ENCODE measurements at places on chromosomes 16 and 17.

DNA sequence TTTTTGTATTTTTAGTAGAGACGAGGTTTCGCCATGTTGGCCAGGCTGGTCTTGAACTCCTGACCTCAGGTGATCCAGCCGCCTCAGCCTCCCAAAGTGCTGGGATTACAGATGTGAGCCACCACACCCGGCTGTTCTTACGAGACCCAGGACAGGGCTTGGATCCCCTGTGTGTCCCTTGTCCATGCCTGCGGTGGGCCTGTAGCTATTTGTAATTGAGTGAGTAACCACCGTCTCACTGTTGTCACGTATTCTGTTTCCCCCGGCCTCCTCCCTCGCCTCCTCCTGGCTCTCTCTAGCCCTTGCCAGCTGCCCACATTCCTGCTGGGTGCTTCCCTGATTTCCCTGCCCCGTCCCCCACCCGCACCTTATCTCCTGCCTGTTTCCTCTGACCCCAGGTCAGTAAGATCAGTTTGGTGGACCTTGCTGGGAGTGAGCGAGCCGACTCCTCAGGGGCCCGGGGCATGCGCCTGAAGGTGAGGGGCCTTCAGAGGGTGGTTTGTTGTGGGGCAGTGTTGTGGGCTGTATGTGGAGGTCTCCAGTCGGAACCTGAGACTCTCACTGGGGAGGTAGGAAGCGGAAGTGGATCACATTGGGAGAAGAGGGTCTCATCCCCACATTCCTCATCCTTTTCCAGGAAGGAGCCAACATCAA is 5.6 kb downstream of the KIF1C start:
- DNase-seq: no peak

DNA sequence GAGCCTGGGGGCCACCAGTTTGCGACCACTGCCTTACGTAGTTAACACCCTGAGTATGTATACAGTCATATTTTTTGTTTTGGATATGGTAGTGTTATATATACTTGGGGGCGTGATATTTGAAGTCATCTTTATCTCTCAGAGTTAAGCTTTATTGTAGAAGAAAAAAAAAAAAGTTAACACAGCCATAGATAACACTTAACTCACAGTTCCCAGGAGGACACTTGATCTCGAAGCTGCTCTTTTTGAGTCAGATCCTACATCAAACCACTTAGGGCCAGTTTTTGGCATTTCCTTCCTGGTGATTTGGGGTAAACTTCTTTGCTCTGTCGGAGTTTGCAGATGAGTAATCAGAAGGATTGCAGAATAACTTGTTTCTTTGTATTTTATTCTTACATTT is 5.8 kb downstream of the ITPRIPL2 start:
- DNase-seq: no peak

GRCh38 chr17:43644081-43644480 is 17.6 kb downstream of the MEOX1 start:
- DNase-seq: no peak

GRCh38 chr16:78362524-78363135 is 263.2 kb downstream of the WWOX start:
- no peak for DNase-seq

DNA sequence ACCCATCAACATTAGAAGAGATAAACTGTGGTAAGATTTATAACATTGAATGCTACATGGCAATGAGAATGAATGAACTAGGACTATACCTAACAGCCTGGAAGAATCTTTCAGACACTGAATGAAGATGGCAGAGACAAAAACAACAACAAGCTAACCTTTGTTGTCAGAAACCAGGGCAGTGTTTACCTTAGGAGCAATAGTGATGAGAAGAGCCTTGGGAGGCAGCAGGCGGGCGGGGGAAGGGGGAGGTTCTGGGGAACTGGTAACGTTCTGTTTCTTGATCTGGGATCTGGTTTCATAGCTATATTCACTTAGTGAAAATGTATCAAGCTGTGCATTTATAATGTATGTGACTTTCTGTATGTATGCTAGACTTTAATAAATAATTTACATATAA is 139.0 kb upstream of the TNRC6C start:
- no peak for DNase-seq

DNA sequence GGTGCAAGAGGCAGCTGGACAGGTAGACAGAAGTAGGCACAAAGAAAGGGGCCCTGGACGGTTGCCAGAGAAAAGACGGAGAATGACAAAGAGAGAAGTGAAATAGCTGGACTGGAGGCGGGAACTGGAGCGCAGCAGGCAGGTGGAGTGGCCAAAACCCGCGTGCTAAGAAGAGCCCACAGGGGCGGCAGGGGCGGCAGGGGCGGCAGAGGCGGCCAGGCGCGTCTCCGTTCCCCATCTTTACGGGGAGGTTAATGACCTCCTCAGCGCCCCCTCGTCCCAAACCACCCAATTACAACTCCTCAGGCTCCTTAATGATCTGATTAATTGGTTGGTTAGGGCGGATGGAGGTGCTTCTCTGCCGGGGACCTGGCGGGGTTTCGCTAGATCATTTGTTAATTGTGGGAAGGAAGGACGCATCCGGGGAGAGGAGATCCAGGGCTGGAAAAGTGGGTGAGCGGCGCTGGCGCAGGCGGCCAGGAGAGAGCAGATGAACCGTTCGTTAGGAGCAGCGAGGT is 15.4 kb upstream of the HOXB9 start:
- DNase-seq: no peak

- DNase-seq: no peak
Observed at GRCh38 chr17:67467500-67468455, 90.7 kb downstream of the PITPNC1 start.

DNA sequence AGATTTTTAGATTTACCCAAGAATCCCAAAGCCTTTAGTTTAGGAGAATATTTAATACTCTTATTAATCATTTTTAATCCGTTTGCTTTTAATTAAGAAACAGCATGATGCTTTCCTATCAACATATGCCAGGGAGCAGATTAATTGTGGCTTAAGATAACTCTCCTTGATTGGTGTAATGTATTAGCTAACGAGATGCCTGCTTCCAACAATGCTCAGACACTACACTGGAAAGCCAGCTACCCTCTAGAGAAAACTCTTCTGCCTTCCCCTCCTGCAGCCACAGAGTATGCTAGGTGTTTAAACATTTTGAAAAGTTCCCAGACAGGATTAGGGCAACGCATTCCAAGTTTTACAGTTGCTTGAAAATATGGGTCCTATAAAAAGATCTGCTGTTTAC is 142.2 kb downstream of the AATF start:
- no peak for DNase-seq

- no peak for DNase-seq
Observed at GRCh38 chr16:27728691-27729090, 178.7 kb downstream of the KATNIP start.

GRCh38 chr17:36682773-36683172 is 81.4 kb downstream of the MRM1 start:
- no peak for DNase-seq

- DNase-seq: no peak
Observed at GRCh38 chr16:85229869-85230462, 117.7 kb upstream of the CIBAR2 start.

GRCh38 chr17:17359271-17359670 is 56.1 kb downstream of the NT5M start:
- DNase-seq: no peak

GRCh38 chr16:77961814-77962213 is 60.5 kb upstream of the CLEC3A start:
- no peak for DNase-seq

DNA sequence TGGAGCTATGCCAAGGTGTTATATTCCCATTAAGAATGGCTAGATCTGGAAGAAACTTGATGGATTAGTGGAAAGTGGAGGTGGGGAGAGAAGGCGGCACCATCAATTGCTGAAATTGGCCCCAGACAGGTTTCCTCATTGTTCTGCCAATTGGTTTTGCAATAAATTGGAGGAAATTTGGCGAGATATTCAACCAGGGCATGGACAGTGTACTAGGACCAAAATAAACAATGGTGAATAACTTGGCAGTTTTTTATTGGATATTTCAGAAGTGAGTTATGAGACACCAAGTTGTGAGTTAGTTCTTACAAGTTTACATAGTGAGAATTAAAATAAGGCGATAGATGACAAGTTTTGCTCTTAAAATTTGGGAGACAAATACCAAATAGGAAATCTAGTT is 41.1 kb upstream of the SOX9 start:
- no peak for DNase-seq

DNA sequence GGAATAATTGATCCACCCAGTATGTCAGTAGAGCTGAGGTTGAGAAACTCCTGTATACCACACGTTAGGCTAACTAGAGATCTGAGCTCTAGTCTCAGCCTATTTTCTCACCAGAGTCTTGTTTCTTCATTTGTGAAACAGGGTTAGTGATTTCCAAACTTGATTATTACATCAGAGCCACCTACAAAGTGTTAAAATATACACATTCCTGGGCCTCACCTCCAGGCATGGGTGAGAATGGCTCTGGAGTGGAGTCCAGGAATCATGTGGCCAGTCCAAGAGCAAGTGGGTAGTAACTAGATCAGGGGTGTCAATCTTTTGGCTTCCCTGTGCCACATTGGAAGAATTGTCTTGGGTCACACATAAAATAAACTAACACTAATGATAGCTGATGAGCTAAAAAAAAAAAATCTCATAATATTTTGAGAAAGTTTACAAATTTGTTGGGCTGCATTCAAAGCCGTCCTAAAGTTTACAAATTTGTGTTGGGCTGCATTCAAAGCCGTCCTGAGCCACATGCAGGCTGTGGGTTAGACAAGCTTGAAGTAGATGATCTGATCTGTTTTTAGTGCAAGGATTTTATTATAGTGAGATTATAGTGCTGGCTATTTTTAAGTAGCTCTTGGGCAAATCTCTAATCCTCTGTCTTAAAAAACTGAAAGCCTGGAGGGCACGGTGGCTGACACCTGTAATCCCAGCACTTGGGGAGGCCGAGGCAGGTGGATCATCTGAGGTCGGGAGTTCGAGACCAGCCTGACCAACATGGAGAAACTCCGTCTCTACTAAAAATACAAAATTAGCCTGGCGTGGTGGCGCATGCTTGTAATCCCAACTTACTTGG is 20.4 kb downstream of the PRCD start:
- DNase-seq: no peak

DNA sequence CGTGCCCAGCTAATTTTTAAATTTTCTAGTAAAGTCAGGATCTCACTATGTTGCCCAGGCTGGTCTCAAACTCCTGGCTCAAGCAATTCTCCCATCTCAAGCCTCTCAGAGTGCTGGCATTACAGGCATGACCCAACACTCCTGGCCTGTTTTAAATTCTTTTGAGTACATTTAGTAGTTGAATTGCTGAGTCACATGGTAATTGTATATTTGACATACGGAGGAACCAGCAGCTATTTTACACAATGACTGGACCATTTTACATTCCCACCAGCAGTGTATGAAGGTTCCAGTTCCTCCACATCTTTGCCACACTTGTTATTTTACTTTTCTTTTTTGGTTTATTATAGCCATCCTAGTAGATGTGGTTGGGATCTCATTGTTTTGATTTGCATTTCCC is 43.6 kb downstream of the RHOT1 start:
- DNase-seq: no peak

DNA sequence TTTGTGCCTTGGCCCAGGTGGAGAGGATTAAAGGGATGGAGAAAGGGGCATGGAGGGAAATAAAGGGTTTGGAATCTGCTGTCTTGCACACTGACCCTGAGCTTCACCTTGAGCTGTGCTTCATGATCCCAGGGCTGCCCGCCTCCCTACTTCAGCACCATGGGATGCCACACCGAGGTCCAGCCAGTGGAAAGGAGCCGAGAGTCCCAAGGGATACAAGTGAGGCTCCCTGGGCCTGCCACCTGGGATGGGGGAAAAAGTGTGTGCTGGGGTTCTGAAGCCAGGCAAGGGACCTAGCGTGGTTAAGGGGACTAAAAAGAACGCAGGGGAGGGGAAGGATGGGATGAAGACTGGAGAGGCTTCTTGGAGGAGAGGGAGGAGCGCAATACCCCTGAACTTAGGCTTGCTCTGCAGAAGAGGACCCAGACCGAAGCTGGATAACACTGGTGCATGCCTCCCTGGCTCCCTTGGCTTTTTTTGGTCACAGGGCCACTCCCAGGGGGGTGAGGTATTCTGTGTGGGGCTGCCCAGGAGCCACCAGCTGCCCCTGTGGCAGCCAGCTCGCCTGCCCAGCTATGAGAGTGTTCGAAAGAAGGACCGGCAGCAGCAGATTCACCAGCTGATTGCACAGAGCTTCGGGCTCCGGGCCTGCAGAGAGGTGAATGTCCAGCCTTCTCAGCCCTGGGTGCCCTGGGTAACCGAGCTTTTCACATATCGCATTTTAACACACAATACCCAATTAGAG is 7.2 kb downstream of the MRPL27 start:
- no peak for DNase-seq

- peak; percentile 94 for DNase-seq
Observed at GRCh38 chr16:4800290-4801041, 2.0 kb downstream of the ROGDI start.

- DNase-seq: no peak
Observed at GRCh38 chr17:8857919-8858318, 9.6 kb downstream of the PIK3R6 start.

- peak; percentile 57 for DNase-seq
Observed at GRCh38 chr17:13002761-13003453, 14.9 kb downstream of the ELAC2 start.

- DNase-seq: peak; percentile 44
Observed at GRCh38 chr16:74700116-74700437, 585 bp downstream of the MLKL start.

DNA sequence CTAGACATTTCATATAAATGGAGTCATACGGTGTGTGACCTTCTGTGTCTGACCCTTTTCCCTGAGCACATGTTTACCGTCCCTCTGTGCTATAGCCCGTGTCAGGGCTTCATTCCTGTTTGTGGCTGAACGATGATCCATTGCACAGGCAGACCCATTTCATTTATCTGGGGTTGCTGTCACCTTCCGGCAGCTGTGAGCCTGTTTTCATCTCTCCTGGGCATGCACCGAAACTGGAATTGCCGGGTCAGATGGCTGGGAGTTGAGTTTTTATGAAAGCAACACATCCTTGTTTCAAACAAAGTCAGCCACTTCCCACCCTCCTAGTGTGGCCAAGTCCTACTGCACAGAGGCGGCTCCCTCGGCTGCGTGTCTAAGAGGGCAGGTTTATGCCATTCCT is 25.5 kb downstream of the BAIAP2 start:
- DNase-seq: no peak

DNA sequence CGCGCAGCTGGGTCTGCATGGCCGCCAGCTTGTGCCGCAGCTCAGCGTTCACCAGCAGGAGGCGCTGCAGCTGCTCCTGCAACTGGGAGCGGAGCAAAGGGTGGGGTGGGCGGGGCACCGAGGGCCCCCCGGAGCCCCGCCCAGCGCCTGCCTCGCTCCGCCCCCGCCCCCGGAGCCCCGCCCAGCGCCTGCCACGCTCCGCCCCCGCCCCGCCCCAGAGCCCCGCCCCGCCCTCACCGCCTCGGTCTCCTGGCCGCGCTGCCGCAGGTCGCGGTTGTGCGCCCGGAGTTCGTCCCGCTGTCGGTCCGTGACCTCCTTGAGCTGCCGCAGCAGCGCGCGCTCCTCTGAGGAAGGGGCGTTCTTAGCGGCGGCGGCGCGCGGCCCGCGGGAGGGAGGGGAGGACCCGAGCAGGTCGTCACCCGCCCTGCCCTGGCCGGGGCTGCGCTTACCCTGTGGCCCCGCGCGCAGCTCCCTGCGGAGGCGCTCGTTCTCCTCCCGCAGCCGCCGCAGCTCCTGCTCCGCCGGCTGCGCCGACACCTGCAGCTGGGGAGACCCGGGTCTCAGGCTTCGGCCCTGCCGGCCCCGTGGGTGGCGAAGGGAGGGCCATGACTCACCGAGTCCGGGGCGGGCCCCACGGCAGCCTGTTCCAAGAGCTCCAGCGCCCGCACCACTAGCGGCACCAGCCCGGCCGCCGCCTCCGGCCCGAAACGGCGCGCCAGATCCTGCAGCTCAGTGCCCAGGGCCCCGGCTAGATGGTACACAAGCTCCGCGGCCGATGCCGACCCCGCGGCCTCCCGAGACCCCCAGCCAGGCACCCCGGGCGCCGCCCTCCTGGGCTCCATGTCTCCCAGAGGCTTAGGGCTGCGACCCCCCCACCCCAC is 463 bp downstream of the RILP start:
- DNase-seq: peak; percentile 95
